ENCODE measurements at places on chromosomes 6 and 20. TPM values are rescaled to one million over a fixed set of nuclear protein-coding genes. Genes with fewer than 3 reads are reported as not detected.

RFX6 gene
- total RNA-seq = not detected

OPRM1 gene
- not detected for total RNA-seq

DDO gene
- not detected for total RNA-seq

KHDC1L gene
- total RNA-seq = not detected

HLA-DQB2 gene
- total RNA-seq = 0.07 TPM

ZBTB46 gene
- 3.2 TPM for total RNA-seq

MTG2 gene
- 19.0 TPM for total RNA-seq

SLC24A3 gene
- not detected for total RNA-seq

SIRPA gene
- total RNA-seq = 20.2 TPM

CCN6 gene
- total RNA-seq = not detected

FLOT1 gene
- total RNA-seq = 63.7 TPM

CAP2 gene
- total RNA-seq = 4.5 TPM

C6orf163 gene
- 4.6 TPM for total RNA-seq

SLC22A1 gene
- total RNA-seq = not detected

PPP2R5D gene
- 60.4 TPM for total RNA-seq

FGD2 gene
- total RNA-seq = not detected

KCNK16 gene
- total RNA-seq = not detected

MRPS10 gene
- 61.3 TPM for total RNA-seq

PGBD1 gene
- total RNA-seq = 9.1 TPM

BIRC7 gene
- total RNA-seq = 0.27 TPM

PTGIS gene
- 1.3 TPM for total RNA-seq

All from thoracic aorta endothelial cell (primary cell).